ENCODE measurements at places on chromosomes 7 and 10.
A peak's percentile ranks its signal among the peaks of the same experiment; 100 is the strongest.

GRCh38 chr7:18421297-18422002 is 74.1 kb upstream of the HDAC9 start:
- no peak for DNase-seq

GRCh38 chr7:28799619-28800018 is 158.5 kb downstream of the TRIL start:
- DNase-seq, result no peak

DNA sequence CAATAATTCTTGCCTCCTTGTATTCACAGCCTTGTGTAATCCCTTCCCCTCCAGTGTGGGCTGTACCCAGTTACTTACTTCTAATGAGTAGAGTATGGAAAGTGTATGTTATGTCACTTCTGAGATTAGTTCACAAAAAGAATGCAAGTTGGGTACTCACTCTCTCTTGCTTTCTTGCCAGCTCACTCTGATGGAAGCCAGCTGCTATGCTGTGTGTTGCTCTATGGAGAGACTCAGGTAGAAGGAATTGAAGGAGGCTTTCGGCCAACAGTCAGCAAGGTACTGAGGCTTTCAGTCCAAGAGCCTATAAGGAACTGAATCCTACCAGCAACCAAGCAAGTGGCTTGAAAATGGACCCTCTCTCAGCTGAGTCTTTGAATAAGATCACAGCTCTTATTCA is 9.7 kb upstream of the BICC1 start:
- no peak for DNase-seq

GRCh38 chr7:132200141-132200540 is 376.1 kb downstream of the PLXNA4 start:
- DNase-seq, result no peak

- peak; percentile 14 for DNase-seq
Measured at GRCh38 chr10:126504063-126504760, 115.9 kb upstream of the ADAM12 start.

DNA sequence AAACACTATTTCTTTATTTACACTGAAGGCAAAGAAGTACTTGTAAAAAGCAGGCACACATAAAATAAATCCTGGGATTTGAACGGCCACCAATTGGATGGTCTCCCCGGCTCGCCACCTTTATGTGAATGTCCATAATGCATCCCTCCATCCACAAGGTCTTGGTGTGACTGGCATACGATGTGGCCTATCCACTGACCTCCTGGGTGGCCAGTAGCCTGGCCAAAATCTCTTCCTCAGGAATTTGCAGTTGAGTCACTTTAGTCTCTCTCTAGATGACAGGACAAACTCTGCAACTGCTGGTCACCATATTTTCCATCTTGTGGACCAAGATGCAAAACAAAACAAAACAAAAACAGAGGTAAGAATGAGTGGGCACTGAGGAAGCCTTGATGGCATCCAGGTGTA is 39.1 kb downstream of the CDK1 start:
- no peak for DNase-seq

- no peak for DNase-seq
Measured at GRCh38 chr7:80552031-80552694, 40.3 kb upstream of the GNAT3 start.

GRCh38 chr10:110843031-110843430 is 28.7 kb upstream of the PDCD4 start:
- DNase-seq, result no peak

DNA sequence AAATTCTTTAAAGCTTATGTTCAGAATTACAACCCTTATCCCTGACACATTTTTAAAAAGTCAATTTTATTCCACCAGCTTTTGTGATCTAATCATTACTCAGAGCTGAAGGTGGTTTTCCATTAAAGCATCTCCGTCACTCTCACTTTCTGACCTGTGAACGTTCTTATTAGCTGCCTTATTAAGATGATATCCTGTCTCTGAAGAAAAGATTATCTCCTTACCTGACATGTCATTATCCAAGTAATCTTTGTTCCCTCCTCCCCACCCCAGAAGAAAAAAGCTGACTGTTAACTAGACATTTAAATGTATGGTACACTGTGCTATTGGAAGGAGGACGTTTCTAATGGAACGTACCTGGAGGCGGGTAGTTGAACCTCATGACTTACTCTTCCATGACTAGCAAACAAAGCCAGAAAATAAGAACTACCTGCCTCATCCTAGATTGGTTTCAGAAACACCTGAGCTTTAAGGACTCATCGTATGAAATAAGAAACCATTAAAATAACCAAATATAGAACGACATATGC is 708.7 kb downstream of the PARD3 start:
- no peak for DNase-seq

- no peak for DNase-seq
Measured at GRCh38 chr10:17915181-17915580, 36.5 kb upstream of the SLC39A12 start.

Data from NCI-H1092 (cell line).